ENCODE measurements at places on chromosomes 4 and X.

DNA sequence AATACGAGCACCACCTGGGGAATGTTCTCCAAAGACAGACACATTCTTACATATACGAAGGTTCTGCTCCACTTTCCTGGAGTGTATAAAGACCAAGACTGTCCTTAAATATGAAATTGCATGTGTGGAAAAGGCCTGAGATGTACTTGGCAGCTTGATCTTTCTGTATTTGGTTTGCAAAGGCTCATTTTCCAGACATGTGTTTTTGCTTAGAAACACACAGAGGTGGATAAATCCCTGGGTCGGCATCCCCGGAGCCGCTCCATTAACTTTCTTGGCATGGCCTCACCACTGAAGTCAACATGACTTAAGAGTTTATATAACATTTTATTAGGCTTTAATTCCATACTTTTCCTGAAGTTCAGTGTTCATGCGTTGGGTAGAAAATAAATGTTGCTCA, 239.4 kb downstream of the LDB2 start:
- DNase-seq, result no peak

DNA sequence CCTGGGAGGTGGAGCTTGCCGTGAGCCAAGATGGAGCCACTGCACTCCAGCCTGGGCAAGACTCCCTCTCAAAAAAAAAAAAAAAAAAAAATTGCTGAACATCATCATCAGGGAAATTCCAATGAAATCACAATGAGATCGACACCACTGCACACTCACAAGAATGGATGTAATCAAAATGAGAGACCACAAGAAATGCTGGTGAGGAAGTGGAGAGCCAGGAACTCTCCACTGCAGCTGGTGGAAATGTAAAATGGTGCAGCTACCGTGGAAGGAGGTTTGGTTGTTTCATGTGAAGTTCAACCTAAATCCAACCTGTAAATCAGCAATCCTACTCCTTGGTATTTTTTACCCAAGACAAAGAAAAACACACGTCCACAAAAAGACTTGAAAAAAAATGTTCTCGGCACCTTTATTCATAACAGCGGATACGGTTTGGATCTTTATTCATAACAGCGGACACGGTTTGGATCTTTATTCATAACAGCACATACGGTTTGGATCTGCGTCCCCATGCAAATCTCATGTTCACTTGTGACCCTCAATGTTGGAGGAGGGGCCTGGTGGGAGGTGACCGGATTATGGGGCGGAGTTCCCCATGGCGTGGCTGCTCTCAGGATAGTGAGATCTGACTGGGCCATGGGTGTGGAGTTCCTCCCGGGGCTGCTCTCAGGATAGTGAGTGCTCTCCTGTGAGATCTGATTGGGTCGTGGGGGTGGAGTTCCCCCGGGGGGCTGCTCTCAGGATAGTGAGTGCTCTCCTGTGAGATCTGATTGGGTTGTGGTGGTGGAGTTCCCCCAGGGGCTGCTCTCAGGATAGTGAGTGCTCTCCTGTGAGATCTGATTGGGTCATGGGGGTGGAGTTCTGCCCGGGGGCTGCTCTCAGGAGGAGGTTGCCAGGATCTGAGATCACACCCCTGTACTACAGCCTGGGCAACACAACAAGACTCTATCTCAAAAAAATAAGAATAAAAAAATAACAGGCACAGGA, 7.7 kb downstream of the GAK start:
- DNase-seq, result no peak

- DNase-seq, result no peak
Observed at GRCh38 chrX:10851809-10852208, 231.4 kb upstream of the MID1 start.

- DNase-seq, result no peak
Observed at GRCh38 chr4:83546786-83547185, 10.9 kb downstream of the GPAT3 start.

DNA sequence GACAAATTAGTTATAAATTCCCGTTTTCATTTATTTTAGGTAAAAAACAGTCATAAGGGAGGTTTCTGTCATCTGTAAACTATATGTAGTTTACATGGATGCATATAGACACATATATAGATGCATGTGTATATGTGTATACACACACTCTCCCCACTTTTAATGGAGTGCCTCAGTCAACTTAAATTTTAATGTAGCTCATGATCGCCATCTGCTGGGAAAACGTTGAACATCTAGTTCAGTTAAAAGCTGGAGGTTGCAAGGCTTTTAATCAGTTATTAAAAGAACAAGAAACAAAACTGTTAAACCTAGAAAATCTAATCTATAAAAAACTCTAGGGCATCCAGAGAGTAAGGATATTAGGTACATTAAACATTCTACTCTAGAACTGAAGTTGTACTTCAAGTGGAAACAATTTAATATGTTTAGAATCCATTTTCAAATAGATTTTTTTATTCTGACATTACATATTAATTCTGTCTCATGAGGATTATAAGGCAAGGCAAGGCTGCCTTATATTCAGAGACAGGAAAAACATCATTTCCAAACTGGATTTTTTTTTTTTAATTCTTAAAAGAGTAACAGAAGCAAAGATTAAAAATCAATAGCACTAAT, 122.6 kb downstream of the SHISA3 start:
- peak; percentile 28 for DNase-seq

DNA sequence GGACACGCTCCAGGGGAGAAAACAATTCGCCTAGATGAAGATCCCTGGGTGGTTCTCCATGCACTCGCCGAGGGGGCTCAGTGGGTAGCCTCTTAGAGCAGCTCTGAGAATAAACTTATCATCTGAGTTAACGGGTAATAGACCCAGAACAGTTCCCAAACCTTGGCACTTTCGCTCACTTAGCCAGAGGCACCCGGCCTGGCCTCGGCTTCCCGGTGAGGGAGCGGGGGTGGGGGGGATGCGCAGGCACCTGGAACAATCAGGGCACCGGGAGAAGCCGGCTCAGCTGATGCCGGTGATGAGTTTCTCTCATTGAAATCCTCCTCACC, 405 bp upstream of the ZAR1 start:
- DNase-seq, result no peak

DNA sequence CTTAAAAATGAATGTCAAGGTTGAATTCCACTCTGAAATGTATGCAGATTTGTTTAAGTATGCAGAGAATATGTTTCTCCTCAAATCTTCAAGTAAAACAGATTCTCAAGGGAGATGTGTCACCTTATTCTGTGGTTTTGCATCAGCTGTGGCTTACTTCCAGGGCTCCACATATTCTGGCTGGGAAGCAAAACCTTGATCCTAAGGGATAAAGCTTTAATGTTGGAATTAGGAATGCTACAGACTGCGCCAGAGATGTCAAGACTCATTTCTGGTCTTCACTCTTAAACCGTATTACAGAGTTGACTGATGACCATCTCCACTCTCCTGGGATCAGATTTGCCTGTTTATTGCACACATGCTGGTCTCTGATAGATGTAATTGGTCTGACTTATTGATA, 143.9 kb upstream of the DIPK2B start:
- DNase-seq, result no peak

GRCh38 chrX:10165580-10166247, 8.9 kb downstream of the CLCN4 start:
- DNase-seq, result no peak

- DNase-seq, result no peak
Observed at GRCh38 chr4:124067046-124067445, 645.5 kb downstream of the ANKRD50 start.

- no peak for DNase-seq
Observed at GRCh38 chrX:115023139-115023538, 5.7 kb upstream of the IL13RA2 start.

- no peak for DNase-seq
Observed at GRCh38 chrX:97011540-97011939, 127.8 kb downstream of the RPA4 start.

- DNase-seq, result no peak
Observed at GRCh38 chr4:1086011-1086410, 27.4 kb downstream of the RNF212 start.

GRCh38 chr4:105994061-105994460, 98.8 kb downstream of the NPNT start:
- no peak for DNase-seq

GRCh38 chrX:127762663-127763062, 289.5 kb downstream of the ACTRT1 start:
- no peak for DNase-seq

- DNase-seq, result peak; percentile 51
Observed at GRCh38 chr4:104494822-104495559, at the start of gene CXXC4. Gene CXXC4 (minus strand): TSS chr4:104494894. CDS start chr4:104491802, 3,092 bp downstream.

- DNase-seq, result no peak
Observed at GRCh38 chr4:80239480-80240150, 26.8 kb upstream of the FGF5 start.

DNA sequence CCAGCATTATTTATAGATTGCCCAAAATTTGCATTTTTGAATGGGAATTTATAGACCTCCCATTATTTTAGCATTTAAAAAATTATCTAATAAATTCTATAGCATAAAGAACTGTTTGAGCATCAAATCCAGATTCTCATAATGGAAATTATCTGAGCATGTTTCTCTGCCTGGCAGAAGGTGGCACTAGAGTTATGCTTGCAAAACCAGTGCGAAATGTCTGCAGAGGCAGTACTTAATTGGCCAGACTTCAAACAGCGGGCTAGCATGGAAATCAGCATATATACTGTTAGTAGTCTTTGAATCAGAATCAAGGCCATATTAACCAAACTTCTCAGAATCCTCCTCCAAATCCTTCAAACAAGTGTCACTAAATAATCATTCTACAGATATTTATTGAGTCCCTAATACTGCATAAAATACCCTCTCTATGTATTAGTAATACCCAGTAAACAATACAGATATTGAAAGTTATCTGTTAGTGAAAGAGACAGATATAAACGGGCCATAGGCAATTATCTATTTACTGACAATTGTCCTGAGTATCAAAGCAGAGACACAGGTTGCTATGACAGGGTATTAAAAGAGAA, 78.7 kb upstream of the DCLK2 start:
- peak; percentile 56 for DNase-seq

- DNase-seq, result no peak
Observed at GRCh38 chr4:161519611-161520010, 644.2 kb downstream of the FSTL5 start.

- no peak for DNase-seq
Observed at GRCh38 chrX:130260316-130260715, 8.4 kb downstream of the ZNF280C start.

- DNase-seq, result no peak
Observed at GRCh38 chr4:2078584-2078983, 19.5 kb downstream of the NAT8L start.

DNA sequence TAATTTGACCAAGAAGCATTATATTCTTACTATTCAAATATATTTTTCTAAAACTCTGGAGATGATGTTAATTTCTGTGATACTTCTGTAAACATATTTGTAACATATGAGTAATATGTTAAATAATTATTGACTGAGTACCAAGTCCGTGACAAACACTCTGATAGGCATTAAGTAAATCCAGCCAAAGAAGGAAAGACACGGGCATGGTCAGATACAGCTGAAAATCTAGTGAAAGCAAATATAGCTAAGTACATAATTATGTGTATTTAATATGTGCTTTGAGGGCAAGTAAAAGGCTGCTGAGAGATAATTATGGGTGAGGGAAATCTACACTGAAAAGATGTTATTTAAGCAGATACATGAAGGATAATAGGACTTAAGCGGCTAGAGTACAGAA, 1263.6 kb upstream of the ADGRL3 start:
- DNase-seq, result no peak

DNA sequence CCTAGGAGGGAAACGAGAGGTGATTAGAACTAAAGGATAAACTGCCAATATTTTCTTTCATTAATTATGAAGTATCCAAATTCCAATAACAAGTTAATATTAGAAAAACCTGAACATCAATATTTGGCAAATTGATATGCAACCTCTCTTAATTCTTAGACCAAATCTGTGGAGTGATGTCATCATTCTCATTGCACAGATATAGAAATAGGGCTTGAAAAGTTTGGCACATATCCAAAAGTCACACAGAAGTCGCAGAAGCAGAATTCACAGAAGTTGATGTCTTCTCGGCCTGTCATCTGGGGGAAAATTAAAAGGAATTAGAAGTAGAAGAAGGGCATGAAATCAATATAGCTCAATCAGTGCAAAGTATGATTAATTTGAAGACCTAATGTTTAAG, 36.9 kb downstream of the ENPEP start:
- no peak for DNase-seq

DNA sequence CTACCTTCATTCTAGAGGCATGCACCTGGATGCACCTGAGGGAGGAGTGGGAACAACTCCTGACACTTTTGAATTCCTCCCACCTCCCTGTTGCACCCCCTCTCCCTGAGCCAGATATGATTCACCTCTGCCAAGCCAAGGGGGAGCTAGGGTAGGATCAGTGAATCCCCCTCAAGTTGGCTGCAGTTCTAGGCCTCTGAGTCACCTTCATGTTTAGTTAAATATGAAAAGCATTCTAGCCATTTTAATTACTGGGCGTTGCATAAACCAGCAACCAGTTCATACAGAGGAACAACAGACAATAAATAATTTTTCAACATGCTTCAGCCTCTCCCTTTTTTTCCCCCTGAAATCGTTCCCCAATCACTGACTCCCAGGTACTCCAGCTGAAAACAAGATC, 1440.2 kb downstream of the ADGRL3 start:
- no peak for DNase-seq

DNA sequence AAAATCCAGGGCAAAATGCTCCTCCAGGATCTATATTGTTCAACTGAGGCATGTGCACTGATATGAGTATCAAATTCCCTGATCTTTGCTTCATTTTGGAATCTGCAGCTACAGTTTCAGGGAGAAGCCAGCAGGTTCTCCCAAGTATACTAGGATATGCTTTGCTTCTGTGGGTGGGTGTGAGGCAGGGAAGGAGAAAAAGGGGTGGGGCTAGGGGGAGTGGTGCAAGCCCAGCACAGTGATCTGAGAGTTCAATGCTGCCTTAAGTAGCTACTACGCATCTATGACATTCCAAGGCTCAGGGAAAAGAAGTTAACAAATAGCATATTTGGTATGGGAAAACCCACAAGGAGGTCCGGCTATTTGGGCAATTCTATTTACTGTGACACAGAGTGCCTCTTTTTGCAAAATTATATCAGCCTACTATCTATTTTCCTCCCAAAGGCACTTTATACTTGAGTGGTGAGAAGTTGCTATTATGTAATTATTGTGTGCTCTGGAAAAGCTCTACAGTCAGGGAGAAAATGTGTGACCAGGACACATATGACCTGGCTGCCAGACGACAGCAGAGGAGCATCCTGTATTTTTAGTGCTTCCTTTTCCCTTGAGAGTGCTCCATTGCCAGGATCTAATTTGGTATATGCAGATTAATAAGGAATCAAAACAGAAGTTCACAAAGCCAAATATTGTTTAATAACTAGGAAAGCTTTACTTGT, 162.0 kb downstream of the RNF150 start:
- peak; percentile 30 for DNase-seq

GRCh38 chr4:13980317-13981310, 353.1 kb upstream of the BOD1L1 start:
- no peak for DNase-seq

DNA sequence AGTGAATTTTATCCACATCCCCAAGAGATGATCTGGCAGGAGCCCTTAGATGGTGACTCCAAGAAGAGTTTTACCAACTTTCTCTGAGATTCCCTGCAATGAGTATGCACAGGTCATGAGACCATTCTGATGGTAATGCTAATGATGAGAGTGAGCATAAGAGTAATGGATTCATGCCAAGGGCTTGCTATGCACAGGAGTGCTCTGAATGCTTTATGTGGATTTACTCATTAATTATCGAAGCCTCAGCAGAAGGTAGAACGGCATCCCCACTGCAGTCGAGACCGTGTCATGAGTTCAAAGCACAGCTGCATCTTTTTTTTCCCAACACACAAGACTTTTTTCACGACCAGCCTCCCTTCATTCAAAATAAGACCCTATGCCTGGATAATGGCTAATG, 355.0 kb downstream of the RAB28 start:
- no peak for DNase-seq

- no peak for DNase-seq
Observed at GRCh38 chrX:101749436-101749835, 89.8 kb upstream of the ARMCX2 start.
